ENCODE measurements at places on chromosomes 7 and 10.

- no peaks in the 10 kb centered on the region for H3K36me3 ChIP-seq
- no peak overlapping the region for H3K4me3 ChIP-seq
- DNase-seq: no peak
- no peaks in the 10 kb centered on the region for H3K27me3 ChIP-seq
- no peaks in the 10 kb centered on the region for H3K4me1 ChIP-seq
These were observed 301.6 kb downstream of the SNX13 start for GRCh38 chr7:17638727-17639126.

DNA sequence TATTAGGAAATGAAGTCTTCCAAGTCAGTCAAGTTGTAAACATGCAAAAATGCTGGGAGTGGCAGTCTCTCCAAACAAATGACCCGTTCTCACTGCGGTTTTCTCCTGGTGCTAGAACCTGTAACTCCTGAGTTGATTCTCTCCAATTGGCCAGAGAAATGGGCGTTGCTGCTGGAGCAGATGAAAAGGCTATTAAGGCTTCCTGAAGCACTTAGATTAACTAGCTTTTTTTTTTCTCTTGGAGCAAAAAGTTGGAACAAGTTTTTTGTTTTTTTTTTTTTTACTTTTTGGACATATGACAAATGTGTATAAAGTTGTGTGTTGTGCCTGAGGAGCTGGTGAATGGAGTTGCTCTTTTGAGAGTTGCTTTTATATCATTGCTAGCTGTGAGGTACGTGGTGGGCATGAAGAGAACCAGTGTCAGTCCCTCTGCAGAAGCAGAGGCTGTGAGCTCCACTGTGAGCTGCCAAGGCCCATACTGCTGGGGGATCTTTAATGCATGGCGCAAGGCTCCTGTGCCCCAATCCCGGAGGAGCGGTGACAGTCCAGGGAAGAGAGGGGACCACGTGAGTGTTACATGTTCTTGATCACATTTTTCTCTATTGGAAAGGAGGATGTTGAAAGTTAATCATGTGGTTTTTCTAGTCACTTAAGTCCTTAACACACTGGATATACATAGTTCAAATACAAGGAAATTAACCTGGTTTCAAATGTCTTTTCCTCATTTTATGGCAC, 393.6 kb upstream of the GALNT17 start:
- peaks cover 18% of the 10 kb centered on the region for H3K4me1 ChIP-seq
- H3K36me3 ChIP-seq: no peaks in the 10 kb centered on the region
- H3K27ac ChIP-seq: no peak overlapping the region
- H3K27me3 ChIP-seq: no peaks in the 10 kb centered on the region

DNA sequence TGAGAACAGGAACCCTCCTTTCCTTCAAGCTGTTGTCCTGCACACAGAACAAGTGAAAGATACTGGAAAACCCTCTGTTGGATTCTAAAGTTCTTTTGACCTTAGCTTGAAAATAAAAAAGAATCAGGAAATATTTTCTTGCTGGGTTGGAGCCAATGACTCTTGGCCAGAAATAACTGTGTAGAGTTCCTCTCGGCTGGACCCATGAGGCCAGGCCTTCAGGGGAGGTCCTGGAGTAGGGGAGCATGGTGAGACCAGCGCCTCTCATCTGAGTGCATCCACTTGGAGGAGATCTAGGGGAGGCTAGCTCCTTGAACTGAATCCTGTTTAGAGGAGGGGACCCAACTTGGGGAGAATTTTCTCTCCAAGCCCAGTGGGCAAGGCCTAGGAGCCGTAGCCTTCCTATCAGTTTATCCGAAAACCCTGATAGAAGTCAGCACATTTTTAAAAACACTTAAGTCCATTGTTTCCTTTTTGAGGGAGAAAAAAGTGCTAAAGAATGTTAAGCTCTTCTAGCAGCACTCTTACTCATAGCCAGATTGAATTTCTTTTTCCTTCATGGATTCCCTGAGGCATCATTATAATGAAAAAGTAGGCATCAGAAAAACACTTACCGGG, 635.7 kb upstream of the ANKRD30A start:
- DNase-seq: no peak
- H3K36me3 ChIP-seq: no peaks in the 10 kb centered on the region
- no peak overlapping the region for H3K27ac ChIP-seq

DNA sequence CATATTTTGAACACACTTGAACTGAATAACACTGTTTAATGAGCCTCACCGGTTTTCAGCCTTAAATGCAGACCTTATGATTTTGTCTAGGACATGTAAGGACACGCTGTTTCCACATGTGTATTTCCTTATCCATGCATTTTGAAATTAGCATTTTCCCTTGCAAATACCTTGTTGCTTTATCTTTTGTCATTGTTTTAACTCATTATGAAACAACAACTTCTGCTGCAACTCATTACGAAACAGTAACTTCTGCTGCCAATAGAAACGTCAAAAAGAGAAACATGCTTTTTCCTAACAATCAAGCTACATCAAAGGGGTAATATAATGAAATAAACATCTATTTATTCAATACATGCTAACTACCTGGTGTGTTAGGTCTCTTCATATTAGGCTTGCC, 322.0 kb downstream of the AGMO start:
- H3K4me1 ChIP-seq: no peaks in the 10 kb centered on the region
- no peaks in the 10 kb centered on the region for H3K36me3 ChIP-seq
- H3K27me3 ChIP-seq: no peaks in the 10 kb centered on the region
- H3K4me3 ChIP-seq: no peak overlapping the region
- DNase-seq: no peak
- H3K27ac ChIP-seq: no peak overlapping the region

GRCh38 chr10:102118867-102119266, 1.3 kb downstream of the LDB1 start:
- H3K36me3 ChIP-seq: peaks cover 2% of the 10 kb centered on the region
- H3K27ac ChIP-seq: peak overlapping the region; percentile 94
- DNase-seq: peak; percentile 59
- peaks cover 62% of the 10 kb centered on the region for H3K4me1 ChIP-seq
- no peaks in the 10 kb centered on the region for H3K27me3 ChIP-seq

DNA sequence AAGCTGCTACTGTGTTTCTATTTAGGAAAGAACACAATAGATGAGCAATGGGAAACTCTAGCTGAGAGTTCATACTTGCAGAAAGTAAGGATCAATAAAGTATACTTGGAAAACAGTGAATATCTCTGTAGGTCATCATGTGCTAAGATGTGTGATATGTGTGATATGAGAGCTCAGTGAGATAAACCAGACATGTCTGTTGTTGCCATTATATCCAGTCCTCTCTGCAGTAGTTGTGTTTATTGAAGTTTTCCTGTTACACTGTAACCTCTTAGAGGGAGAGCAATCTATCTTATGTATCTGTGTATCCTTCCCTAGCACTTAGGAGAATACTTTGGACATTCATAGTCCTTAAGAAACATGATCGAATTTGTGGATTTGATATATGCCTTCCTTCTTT, 19.1 kb downstream of the TRUB1 start:
- H3K4me3 ChIP-seq: no peak overlapping the region
- no peaks in the 10 kb centered on the region for H3K4me1 ChIP-seq
- no peak overlapping the region for H3K27ac ChIP-seq
- no peaks in the 10 kb centered on the region for H3K27me3 ChIP-seq
- H3K36me3 ChIP-seq: peaks cover 50% of the 10 kb centered on the region

DNA sequence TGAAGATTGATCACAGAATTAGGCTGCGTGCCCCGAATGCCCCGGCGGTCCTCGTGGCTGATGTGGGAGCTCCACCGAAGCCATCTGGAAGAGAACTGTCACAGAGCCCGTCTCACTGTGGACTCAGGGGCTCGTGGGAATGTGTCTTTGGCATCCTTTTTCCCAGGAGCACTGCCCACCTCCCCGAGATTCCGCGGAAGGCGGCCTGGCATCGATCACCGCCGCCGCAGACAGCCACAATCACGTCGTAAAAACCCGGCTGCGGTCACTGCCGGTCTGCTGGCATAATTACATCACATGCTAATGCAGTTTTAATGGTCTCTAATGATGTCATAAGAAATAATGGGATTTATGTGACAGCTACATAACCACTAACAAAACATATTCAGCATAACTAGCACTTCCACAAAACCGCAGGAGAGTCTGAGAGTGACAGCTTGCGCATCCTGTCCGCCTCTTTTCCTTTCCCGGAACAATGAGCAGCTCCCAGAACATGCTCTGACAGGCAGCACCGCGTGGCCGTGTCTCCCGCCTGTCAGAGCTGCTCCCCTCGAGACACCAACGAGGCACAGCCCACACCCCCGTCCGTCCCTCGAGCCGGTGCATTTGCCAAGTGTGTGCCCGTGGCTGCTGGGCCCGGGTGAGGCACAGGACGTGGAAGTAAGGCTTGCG, 490.0 kb downstream of the PTPRN2 start:
- H3K36me3 ChIP-seq: no peaks in the 10 kb centered on the region
- no peak overlapping the region for H3K4me3 ChIP-seq
- no peak overlapping the region for H3K27ac ChIP-seq
- H3K27me3 ChIP-seq: no peaks in the 10 kb centered on the region
- DNase-seq: no peak
- H3K4me1 ChIP-seq: no peaks in the 10 kb centered on the region

- H3K36me3 ChIP-seq: no peaks in the 10 kb centered on the region
- no peak for DNase-seq
- H3K27me3 ChIP-seq: peaks cover 31% of the 10 kb centered on the region
- no peak overlapping the region for H3K27ac ChIP-seq
- H3K4me1 ChIP-seq: peaks cover 13% of the 10 kb centered on the region
- H3K4me3 ChIP-seq: peak overlapping the region; percentile 89
These were observed 136.8 kb upstream of the CDCA7L start for GRCh38 chr7:22082553-22082885.

- H3K36me3 ChIP-seq: no peaks in the 10 kb centered on the region
- no peaks in the 10 kb centered on the region for H3K27me3 ChIP-seq
- H3K4me3 ChIP-seq: peak overlapping the region; percentile 16
- H3K27ac ChIP-seq: peak overlapping the region; percentile 71
- no peak for DNase-seq
- peaks cover 82% of the 10 kb centered on the region for H3K4me1 ChIP-seq
These were observed 121.2 kb downstream of the FAM107B start for GRCh38 chr10:14653271-14654161.

DNA sequence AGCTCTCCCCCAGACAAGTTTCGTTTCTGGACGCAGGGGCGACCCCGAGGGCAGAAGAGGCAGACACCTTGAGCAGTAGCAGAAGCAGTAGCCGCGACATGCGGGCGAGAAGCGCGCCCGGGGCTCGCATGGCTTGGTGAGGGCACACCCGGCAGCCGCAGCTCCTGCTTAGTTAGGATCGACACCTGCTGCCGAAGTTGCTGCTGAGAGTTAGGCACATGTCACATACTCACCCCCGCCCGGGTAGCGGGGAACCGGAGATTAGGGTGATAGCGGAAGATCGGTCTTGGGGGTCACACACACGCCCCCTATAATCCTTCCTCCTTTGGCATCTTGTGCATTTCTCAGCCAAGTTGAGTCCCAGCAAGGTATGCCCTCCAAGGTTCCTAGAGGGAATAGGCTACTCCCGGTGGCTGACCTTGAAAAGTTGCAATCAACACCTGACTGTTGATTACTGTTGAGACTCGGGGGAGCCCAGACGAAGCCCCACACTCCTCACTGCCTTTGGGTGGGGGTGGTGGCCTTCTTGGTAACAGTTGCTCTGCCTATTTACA, 668 bp downstream of the GPR37 start:
- H3K27me3 ChIP-seq: peaks cover 35% of the 10 kb centered on the region
- H3K4me3 ChIP-seq: peak overlapping the region; percentile 81
- H3K4me1 ChIP-seq: peaks cover 22% of the 10 kb centered on the region
- no peak for DNase-seq

GRCh38 chr10:103893817-103894216, 24.2 kb downstream of the STN1 start:
- no peak overlapping the region for H3K27ac ChIP-seq
- H3K4me1 ChIP-seq: no peaks in the 10 kb centered on the region
- H3K36me3 ChIP-seq: peaks cover 82% of the 10 kb centered on the region

- no peaks in the 10 kb centered on the region for H3K36me3 ChIP-seq
- no peak for DNase-seq
- H3K27ac ChIP-seq: no peak overlapping the region
- H3K27me3 ChIP-seq: no peaks in the 10 kb centered on the region
- H3K4me3 ChIP-seq: no peak overlapping the region
- H3K4me1 ChIP-seq: no peaks in the 10 kb centered on the region
These were observed 25.7 kb downstream of the STK32C start for GRCh38 chr10:132281915-132282666.

- H3K4me3 ChIP-seq: no peak overlapping the region
- H3K36me3 ChIP-seq: no peaks in the 10 kb centered on the region
- no peaks in the 10 kb centered on the region for H3K27me3 ChIP-seq
- no peak overlapping the region for H3K27ac ChIP-seq
- no peaks in the 10 kb centered on the region for H3K4me1 ChIP-seq
These were observed 40.7 kb upstream of the AQP1 start for GRCh38 chr7:30870821-30871518.

DNA sequence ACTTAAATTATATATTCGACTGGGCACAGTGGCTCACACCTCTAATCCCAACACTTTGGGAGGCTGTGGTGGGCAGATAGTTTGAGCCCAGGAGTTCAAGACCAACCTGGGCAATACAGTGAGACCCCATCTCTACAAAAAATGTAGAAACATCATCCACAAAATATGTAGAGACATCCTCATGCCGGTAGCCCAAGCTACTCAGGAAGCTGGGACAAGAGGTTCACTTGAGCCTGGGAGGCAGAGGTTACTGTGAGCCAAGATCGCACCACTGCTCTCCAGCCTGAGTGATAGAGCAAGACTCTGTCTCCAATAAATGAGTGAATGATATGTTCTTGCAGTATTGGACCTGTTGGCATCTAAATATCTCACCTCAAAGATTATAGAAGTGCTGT, 22.6 kb upstream of the TNS3 start:
- no peak overlapping the region for H3K4me3 ChIP-seq
- peaks cover 47% of the 10 kb centered on the region for H3K4me1 ChIP-seq
- no peak for DNase-seq
- H3K27me3 ChIP-seq: no peaks in the 10 kb centered on the region
- H3K36me3 ChIP-seq: no peaks in the 10 kb centered on the region

GRCh38 chr7:17456541-17456940, 158.1 kb downstream of the AHR start:
- no peaks in the 10 kb centered on the region for H3K36me3 ChIP-seq
- no peak overlapping the region for H3K27ac ChIP-seq
- H3K4me1 ChIP-seq: no peaks in the 10 kb centered on the region
- no peak for DNase-seq
- H3K4me3 ChIP-seq: no peak overlapping the region
- no peaks in the 10 kb centered on the region for H3K27me3 ChIP-seq

DNA sequence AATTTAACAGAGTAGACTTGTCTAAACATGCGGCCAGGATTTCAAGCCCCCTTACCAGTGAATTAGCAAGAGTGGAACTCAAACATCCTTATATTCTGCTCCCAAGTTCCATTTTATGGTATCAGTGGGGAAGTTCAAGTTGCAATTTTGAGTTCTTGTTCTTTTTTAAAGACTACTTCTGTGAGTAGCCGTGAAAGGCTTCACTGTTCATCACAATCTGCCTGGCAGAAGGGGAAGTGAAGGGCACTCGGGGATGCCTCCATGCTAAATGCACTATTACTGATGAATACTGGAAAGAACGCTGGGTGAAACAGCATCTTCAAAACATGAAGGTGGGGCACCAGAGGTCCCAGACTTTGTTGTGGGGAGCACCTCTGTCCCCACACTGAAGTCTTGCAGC, 22.4 kb upstream of the FGL2 start:
- no peak overlapping the region for H3K27ac ChIP-seq
- no peaks in the 10 kb centered on the region for H3K36me3 ChIP-seq
- DNase-seq: no peak
- H3K4me1 ChIP-seq: no peaks in the 10 kb centered on the region
- H3K4me3 ChIP-seq: no peak overlapping the region

GRCh38 chr10:133400624-133401424, 6.9 kb downstream of the MTG1 start:
- H3K4me3 ChIP-seq: peak overlapping the region; percentile 44
- H3K27me3 ChIP-seq: no peaks in the 10 kb centered on the region
- peaks cover 50% of the 10 kb centered on the region for H3K4me1 ChIP-seq
- DNase-seq: no peak
- peak overlapping the region; percentile 15 for H3K27ac ChIP-seq

- H3K27me3 ChIP-seq: peaks cover 2% of the 10 kb centered on the region
- H3K27ac ChIP-seq: no peak overlapping the region
- no peak for DNase-seq
- no peak overlapping the region for H3K4me3 ChIP-seq
- no peaks in the 10 kb centered on the region for H3K36me3 ChIP-seq
These were observed 24.4 kb downstream of the C10orf90 start for GRCh38 chr10:126646110-126646509.
